Activated CD4-positive, alpha-beta T cell treated with anti-CD3 and anti-CD28 coated beads for 4 hours (primary cell): ENCODE measurements at places on chromosomes 1 and 21.

DNA sequence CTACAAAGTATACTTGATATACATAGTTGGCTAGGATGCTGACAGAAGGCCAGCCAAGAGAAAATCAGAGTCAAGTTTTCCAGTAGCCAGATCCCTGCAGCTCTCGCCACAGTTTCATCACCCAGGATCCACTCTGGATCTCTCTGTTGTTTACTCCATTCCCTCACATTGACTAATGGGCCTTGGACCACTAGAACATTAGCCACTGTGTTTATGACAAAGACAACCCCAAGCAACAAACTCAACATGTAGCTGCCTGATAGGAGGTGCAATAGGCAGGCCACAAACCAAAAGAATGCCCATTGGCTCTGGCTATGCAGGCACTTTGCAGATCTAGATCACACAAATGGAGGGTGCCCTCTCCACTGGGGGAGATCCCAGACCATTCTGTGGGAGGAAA is 44.2 kb downstream of the ARHGEF11 start:
- DNase-seq = no peak

- DNase-seq = no peak
Measured at GRCh38 chr1:35287807-35288640, 19.5 kb downstream of the ZMYM4 start.

- DNase-seq = no peak
Measured at GRCh38 chr21:42616446-42616845, 37.0 kb upstream of the PDE9A start.

DNA sequence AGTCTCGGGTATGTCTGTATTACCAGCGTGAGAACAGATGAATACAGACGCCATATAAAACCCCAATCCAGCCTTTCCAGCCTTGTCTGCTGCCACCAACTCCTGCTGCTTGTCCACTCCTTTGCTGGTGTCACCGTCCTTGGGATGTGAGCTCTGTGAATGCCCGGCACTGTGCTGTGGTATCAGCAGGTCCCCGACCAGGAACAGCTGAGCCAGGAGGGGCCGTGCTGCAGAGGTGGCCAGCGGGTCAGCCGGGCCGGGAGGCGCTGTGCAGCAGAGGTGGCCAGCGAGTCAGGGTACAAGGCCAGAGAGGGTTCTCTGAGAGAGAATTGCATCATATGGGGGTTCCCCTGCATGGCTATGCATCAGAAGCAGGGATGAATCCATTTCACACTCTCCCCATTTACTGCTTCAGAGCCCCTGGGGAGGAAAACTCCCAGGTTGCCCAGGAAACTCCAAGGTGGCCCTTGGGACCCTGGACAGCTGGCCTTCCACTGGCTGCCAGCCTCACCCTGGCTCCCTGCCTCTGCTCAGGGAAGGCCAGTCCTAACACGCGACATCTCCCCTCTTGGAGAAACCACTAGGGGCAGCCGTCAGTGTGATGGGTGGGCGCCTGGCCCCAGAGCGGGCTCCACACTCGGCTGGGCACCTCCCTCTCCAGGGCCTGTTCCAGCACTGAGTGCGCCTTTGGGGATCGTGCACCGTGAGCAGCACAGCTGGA is 122.4 kb upstream of the COL6A1 start:
- no peak for DNase-seq
